EH (cell line): ENCODE measurements at places on chromosomes 7 and 10.

- DNase-seq: no peak
Observed at GRCh38 chr7:119959811-119960210, 313.2 kb upstream of the KCND2 start.

DNA sequence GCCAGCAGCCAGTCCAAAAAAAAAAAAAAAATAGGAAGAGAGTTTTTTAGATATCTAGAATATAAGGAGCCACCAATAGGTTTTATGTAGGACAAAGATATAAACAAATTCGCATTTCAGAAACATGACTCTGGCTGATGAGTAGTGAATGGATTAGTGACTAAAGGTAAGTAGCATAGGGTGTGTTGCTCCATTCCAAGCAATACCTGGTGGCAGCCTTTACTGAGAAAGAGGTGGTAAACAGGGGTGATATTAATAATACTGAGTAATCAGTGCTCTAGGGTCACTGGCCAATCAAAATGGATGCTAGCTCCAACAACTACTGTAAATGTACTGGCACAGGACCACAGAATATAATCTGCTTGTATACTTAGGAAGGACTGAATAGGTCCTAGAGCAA lies 45.5 kb upstream of the RAB11FIP2 start:
- DNase-seq: no peak

- peak; percentile 95 for DNase-seq
Observed at GRCh38 chr7:18408461-18408860, 87.1 kb upstream of the HDAC9 start.

- DNase-seq: peak; percentile 30
Observed at GRCh38 chr7:135664046-135664589, 1.8 kb downstream of the STMP1 start.

DNA sequence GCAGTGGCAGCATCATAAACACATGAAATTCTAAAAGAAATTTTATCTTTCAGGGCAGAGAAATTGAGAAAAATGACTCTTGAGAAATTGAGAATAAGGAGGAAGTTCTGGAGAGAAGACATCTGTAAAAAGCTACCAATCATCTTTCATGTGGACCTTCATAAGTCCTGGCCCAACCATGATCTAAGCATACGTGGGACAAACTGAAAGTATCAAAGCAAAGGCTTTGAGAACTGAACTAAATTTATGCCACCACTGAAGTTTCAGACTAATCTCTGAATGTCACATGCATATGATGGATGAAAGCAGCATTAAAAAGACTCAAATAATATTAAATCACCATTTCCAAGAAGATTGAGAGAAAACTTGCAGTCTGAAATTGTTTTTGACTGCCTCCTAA lies 1502.8 kb upstream of the LRRTM3 start:
- DNase-seq: no peak

DNA sequence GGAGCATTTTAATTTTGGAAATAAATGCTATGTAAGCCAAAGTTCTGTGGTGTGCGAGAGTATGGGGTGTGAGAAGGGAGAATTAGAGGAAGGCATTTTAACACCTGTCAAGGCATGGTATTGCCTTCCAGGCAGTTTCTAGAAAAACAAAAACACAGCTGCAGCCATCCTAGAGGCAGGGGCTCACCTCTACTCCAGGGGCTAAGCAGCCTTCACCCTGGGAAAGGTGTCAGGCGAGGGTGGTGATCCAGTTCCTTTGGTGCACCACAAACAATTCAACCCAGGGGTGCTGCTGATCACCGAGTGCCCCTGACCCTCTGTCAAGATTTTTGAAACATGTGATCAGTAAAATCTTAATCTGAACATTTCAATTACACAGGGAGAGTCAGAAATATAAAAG lies 59.2 kb upstream of the GPR26 start:
- DNase-seq: no peak

DNA sequence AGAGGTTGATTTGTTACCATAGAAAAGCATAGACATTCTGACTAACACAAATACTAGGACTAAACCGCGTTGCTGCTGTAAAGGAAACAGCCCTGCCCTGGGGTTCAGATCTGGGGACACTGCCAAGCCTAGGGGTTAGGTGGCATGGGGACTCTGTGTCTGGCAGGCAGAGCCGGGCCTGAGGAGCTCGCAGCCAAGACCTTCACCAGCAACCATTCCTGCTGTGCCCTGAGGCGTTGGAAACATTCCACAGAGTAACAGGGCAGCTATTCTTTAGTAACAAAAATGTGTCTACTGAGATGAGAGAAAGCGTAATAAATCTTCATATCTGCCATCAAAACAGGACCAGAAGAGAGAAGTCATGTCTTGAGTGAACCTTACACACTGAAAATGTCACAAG lies 280.5 kb downstream of the POM121L12 start:
- no peak for DNase-seq

- peak; percentile 23 for DNase-seq
Observed at GRCh38 chr7:99679400-99680191, at the start of gene CYP3A5. Gene CYP3A5, minus strand, starts transcription at chr7:99679996. Its CDS starts 100 bp downstream, at chr7:99679896.

DNA sequence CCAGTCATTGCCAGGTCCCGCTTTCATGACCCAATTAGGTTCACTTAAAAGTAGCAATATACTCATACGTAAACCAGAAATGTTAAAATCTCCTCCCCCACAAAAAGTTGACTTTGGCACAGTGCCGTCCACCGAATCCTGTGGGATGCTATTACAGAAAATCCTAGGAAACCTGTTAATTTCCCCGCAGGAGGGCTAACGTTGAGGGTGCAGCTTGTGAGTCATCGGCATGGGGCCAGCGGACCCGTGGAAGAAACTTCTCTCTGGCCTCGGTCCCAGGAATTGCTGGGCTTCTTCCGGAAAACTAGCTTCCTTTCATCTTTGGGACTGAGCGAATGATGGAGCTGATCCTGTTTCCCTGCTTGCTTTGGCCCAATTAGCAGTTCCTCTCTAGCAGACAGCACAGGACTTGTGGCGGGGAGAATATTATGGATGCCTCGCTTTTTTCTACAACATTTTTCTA lies 13.5 kb downstream of the CRYGN start:
- peak; percentile 97 for DNase-seq

DNA sequence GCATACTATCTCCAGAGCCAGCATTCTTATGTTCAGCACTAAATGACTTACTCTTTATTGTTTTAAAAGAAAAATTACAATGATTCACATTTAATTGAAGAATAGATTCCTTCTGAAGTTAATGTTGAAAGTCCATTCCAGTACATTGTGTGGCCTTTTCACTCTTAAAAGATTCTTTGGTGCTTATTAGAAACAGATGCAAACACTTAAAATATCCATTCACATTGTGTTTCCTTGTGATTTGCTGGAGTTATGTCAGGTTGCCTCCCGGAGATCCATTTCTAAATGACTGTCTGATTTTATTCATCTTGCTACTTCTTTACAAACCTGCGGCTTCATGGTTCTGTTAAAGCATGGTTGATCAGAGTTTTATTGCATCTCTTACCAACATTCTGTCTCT lies 152.8 kb downstream of the FOXP2 start:
- no peak for DNase-seq

- DNase-seq: no peak
Observed at GRCh38 chr10:63007112-63007511, 126.0 kb upstream of the NRBF2 start.

DNA sequence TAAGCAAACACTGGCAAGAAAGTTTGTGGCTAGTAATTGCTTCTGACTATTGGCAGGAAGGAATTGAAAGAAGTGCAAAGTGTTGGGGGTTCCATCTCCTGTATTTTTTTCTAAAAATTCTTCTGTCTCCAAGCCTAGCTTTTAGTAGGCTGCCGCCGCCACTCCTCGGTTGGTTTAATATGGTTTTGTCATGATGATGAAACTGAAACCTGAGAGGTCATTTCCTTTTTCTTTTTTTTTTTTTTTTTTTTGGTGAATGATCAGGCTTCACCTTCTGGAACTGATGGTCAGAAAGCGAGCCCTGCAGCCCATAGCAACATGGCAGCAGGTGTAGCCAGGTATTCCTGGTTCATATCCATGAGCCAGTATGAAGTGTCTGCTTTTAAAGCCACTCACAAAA lies 75.3 kb upstream of the AGBL3 start:
- DNase-seq: no peak
